ENCODE measurements at places on chromosomes 7 and 10.

DNA sequence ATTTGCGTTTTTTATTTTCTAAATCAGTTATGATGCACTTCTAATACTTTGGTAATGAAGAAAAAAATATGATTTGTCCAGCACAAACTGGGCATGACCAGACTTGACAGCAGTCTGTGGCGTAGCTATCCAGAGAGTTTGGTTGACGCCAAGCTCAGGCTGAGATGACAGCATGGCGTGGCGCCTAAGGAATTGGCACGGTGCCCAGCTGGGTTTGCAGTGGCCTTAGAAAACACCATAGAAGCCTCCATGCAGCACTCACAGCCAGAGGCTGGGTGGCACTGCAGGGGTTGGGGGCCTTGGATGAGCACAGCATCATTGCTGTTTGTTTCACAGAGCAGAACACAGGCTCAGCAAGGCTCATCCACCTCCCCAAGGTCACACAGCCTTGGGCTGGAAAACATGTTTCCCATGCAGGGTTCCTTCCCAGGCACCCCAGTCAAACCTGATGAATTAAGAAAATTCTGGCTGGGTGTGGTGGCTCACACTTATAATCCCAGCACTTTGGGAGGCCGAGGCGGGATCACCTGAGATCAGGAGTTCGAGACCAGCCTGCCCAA lies 88.9 kb downstream of the GTF2IRD1 start:
- peak; percentile 98 for DNase-seq

DNA sequence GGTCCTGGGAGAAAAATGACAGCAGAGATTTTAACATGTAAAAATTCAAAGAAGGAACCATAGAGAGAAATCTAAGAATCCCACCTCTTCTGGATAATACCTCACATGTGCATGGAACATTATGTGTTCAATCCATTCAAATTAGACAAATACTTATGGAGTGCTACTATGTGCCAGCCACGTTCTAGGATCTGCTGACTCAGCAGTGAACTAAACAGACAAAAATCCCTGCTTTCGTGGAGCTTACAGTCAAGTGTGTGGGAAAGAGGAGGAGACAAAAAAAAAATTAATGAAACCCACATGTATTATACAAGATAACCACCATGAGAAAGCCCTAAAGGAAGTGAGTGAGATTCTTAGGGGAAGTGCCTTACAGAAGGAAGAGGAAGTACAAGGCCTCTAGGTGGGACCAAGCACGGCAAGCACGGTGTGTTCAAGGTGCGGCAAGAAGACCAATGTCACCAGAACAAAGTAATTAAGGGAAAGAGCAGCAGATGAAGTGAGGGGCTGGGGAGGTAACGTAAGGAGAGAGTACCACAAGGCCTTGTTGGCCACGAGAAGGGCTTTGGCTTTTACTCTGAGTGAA lies 71.0 kb downstream of the SLC25A13 start:
- DNase-seq: no peak

DNA sequence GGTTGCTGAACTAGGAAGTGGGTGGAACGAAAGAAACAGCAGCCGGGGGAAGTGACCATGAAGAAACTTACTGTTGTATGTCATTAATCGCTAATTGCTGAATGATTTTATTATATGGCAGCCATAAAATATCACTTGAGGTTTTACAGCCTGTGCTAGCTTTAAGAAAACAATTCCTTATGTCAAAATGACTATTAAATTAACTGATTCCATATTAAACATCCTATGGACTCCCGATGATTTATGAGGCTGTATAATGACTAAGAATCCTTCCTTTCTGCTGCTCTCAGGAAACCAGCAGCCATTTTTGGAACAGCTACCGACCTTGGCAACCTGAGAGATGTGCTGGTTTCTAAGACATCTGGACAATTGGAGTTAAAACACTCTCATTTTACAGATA lies 421.9 kb downstream of the SORCS3 start:
- no peak for DNase-seq

GRCh38 chr7:114806590-114807162 lies 115.2 kb upstream of the MDFIC start:
- no peak for DNase-seq

DNA sequence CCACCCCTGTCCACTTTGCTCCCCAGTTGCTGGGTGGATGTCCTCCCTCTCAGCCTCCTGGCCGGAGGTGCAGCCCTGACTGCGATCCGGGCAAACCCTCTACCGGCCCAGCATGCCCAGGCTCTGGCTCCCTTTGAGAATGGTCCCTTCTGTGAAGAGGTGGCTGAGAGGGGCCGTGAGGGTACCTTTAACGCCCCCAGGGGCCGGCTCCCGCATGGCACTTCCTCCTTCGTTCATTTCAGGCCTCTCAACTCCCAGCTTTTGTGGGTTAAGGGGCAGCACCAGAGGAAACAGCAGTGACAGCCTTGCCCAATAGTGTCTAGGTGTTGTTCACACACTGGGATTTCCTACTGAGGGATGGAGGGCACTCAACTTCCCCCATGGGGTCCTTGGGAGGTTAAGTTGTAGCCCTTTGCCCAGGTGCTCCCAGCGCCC lies 33.2 kb upstream of the HABP2 start:
- no peak for DNase-seq

- peak; percentile 23 for DNase-seq
These were observed 103.7 kb downstream of the KCNMA1 start for GRCh38 chr10:77533887-77534278.

- DNase-seq: no peak
These were observed 81.8 kb downstream of the PLCE1 start for GRCh38 chr10:94075506-94075905.

GRCh38 chr7:38186593-38187314 lies 8.7 kb downstream of the STARD3NL start:
- DNase-seq: no peak

DNA sequence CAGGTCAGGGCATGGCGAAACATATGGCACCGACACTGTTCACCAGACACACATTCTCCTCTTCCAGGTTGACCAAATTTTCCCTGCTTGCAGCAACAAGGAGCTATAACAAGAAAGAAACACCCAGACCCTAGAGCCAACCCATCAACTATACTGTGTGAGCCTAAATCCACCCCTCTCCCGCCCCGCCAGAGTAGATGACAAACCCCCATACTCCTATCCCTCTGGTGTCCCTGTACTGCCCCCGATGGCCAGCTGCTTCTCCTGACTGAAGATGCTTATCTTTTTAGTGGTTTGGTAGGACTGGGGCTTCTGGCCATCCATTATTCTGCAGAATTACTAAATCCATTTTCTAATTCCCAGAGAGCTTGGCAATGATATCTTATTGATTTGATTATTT lies 70.1 kb upstream of the EEPD1 start:
- DNase-seq: no peak

- DNase-seq: no peak
These were observed 43.2 kb downstream of the SH2D4B start for GRCh38 chr10:80580638-80581468.

- DNase-seq: no peak
These were observed 119.1 kb upstream of the JCAD start for GRCh38 chr10:30178356-30178964.

GRCh38 chr10:129523031-129523722 lies 56.1 kb downstream of the MGMT start:
- no peak for DNase-seq

DNA sequence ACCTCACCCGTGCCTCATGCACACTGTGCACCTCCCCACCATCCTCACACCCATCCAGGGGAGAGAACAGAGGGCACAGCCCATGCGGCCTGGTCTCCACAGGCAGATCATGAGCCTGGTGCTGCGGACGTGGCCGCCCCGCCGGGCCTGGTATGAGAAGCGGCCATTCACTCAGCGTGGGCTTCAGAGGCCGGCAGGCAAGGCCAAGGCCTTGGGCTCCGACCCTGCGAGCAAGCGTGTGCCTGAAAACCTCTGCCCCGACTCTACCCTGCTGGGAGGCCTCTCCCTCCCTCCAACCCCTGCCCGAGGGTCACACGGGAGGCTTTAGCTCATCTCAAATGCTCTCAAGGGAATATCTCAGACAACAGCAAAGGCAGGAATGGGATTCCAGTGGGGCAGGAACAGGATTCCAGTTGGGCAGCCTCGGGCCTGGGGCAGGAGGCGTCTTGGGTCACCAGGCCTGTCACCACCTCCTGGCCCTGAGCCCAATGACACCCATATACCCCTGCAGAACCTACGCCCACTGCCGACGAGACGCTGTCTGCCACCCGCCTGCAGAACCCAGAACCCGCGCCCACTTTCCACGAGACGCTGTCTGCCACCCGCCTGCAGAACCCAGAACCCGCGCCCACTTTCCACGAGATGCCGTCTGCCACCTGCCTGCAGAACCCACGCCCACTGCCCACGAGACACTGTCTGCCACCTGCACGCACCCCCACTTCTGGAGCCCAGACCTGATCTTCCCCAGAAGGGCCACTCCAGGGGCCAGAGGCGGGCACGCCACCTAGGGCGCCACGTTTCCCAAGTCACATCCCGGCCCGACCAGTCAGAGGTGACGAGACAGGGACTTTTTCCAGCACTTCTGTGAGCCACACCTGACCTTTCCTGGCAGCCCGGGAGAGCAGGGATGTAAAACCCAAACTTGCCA lies 38.9 kb downstream of the ADAP1 start:
- DNase-seq: no peak

DNA sequence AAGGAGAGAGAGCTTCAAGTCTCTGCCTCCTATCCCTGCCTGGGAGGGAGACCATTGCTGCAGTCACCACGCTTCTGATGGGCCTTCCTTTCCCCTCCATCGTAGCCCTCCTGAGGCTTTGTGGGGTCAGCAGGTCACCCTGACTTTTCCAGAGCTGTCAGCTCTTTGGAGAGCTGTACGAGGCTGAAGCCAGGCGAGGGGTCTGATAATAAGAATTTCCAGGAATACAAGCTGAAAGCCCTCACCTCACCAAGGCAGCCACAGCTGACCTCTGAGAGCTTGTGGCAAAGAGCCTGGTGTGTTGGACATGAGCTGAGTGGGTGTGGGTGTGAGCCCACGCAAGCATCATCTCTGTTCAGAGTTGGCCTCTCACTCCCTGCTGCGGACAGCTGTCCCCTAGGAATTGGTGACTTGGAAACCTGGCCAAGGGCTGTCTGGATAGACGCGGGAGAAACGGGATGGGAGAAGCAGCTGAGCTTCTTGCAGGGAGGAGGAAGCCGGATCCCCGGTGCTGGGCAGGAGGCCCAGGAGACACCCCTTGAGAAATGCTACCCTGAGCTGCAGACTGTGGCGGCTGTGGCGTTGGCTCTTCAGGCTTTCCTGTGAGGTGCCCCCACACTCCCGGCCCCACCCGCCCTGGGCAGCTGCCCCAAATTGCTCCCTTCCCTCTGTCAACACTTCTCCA lies 122.1 kb upstream of the BTBD16 start:
- DNase-seq: no peak

DNA sequence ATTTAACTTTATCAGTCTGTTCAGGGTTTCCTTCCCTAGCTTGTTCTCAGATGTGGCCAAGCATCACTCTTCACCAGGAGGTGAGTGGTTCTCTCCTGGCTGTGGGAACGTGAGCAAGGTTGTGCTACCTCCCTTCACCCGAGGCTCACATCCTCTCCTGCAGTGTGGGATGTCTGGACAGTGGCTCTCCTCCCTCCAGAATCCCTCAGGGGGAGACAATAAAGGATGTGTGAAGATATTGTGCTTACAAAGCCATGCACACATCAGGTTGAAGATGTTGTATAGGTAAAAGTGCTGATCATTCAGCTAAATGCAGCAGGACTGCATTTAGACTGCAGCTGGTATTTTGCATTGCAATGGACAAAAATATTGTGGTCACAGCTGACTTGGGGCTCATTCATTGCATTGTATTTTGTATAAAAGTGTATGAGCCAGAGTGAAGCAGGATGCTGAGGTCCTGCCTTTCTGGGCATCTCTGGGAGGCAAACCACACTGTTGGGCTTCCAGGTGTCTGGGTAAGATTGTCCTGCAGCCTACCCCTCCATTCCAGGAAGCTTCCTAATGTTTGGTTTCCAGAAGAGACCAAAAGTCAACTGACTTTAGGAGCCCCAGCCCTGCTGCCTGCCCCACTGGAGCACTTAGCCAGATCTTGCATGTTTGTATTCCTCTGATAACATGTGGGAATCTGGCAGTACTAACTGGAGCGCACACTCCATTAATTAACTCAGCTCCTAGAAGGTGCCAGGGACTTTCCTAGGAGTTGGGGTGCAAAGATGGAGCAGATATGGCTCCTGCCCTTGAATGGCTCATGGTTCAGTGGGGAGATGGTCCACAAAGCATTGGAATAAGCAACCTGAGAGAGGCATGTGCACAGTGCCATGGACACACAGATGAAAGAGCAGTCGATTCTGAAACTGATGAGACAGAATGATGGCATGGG lies 292.5 kb upstream of the ZNF32 start:
- DNase-seq: no peak
